NCI-H2081 (cell line): ENCODE measurements at places on chromosomes 4 and X.

GRCh38 chr4:26308568-26308967, 12.2 kb upstream of the RBPJ start:
- DNase-seq = no peak

DNA sequence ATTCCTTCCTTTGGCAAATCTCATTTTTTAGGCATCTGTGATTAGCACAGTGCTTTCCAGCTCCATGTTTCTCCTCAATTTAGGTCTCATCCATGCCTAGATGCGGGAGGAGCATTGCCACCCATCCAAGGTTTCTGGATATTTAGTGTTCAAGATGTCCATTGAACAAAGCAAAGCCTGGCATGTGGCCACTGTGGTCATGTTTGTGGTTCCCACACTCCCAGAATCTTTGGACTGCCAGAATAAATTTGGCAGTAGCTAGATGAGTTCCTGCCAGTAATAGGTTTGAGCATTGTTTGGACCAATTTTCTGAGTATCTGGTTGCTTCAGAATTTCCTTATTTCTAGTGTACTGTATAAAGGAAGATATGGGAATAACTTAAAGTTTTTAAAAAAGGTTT, 1124.1 kb downstream of the ADGRL3 start:
- peak; percentile 15 for DNase-seq

GRCh38 chr4:14265651-14266050, 638.1 kb upstream of the BOD1L1 start:
- no peak for DNase-seq

DNA sequence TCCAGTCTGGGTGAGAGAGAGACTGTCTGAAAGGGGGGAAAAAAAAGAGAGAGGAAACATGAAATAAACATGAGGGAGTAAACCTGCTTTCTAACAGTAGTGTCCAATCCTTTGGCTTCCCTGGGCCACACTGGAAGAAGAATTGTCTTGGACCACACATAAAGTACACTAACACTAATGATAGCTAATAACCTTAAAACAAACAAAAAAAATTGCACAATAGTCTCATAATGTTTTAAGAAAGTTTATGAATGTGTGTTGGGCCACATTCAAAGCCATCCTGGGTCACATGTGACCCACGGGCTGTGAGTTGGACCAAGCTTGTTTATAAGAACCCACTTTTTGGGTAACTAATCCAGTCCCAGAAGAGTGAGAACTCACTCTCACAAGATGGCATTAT, 30.3 kb downstream of the PDS5A start:
- DNase-seq = no peak

DNA sequence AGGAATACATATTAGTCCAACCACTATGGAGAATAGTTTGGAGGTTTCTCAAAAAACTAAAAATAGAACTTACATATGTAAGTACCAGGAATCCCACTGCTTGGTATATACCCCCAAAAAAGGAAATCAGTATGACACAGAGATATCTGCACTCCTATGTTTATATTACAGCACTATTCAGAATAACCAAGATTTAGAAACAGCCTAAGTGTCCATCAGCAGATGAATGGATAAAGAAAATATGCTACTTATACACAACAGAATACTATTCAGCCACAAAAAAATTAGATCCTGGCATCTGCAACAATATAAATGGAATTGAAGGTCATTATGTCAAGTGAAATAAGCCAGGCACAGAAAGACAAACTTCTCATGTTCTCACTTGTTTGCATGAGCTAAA, 27.5 kb upstream of the ABCG2 start:
- no peak for DNase-seq

DNA sequence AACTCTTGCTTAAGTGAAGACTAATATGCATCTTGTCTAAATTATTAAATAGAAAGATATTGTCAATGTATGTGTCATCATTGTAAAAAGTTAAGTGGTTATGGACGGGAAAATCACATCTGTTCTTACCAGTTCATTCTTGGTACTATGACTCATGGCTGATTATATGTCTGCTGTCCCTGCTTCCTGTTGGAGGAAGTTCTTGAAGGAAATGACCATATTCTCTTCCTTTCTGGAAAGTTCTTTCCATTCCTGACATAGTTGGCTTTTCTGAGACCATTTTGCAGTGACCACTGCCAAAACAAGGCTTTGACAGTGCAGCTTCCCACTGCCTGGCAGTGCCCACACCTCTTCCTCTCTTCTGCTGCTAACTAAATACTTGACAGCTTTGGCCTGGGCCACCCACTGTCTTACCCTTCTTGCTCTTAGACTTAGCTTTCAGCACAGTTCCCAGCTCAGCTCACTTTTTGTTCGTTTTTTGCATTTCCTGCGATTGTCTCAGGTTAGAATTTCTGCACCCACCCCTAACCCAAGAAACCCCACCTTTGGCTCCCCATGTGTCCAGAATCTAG, 13.2 kb upstream of the CLDN24 start:
- no peak for DNase-seq

- DNase-seq = no peak
These were observed 28.2 kb upstream of the PPP2R2C start for GRCh38 chr4:6500481-6501140.

DNA sequence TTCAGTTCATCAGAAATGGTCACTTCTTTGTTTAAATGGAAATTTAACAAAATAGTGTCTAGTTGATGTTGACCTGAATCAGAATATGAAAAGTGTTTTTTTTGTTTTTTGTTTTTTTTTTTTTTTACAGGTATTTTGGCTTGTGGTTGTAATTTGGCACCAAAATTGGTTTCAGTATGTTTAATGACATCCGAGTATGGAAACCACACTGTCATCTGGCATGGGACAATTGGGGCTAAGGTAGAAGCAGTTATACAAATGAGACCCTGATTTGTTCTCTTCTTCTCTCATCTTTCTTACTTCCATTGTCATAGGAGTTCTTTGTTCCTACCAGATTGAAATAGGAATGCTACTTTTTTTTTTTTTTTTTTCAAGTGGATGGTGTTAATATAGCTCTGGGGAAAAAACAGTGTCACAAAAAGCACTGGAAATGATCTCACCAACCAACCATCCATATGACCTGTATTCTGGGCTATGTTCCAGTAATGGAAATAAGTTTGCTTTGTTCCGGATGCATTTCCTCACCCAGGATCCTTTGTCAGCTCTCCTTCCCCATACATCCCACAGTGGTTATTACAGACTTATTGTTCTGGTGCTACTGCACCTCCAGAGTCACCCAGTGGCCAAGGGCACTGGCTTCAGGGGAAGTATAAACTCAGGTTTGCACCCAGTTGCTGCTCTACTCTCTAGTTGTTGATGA, 95.8 kb downstream of the ATXN3L start:
- DNase-seq = peak; percentile 84

DNA sequence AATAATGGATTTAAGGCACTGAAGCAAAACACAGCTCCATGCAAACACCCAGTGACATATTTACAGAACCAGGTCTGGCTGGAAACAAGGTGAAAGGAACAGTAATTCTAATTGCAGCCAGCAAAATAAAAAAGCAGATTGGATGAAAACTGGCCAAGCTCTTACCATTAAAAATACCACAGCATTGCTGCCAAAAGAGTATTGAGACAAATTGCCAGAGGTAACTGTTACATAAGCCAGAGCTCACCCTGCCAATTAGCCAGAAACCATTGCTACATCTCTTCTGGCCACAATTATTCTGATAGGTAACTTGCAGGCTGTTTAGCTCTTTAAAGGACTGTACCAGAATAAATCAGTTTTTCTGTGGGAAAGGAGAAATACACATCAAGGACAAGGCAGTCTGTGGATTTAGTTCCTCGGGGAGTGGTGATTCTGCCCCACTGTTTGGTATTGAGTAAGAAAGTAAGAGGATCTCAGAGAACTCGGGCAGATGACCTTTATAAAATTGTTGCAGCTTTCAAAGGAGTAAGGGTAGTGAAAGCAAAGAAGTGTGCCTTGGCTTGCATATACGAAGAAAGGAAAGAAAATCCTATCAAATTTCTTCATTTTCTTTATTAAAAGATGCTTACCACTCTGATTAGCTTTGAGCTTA, 369.5 kb downstream of the PPP3CA start:
- no peak for DNase-seq

GRCh38 chr4:40562208-40562607, 67.5 kb downstream of the RBM47 start:
- DNase-seq = no peak

DNA sequence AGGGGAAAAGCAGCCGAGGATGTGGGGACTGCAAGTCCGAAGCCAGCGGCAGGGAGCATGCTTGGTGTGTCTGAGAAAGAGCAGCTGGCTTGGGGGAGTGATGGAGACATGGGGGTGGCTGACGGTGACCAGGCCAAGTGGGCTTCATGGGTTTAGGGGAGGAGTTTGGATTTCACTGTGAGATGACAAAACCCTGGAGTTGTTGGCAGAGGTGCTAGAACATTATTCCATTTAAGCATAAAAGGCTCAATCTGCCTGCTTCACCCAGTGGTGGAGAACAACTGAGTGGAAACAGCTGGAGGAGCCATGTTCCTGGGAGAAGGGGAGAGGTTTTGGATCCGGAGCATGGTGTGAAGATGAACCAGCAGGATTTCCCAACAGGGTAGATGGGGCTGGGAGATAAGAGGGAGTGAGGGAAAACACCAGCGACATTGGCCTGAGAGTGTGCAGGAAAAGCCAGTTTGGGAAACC, 318.0 kb upstream of the TAPT1 start:
- DNase-seq = no peak

- DNase-seq = peak; percentile 45
These were observed at the start of gene GPC3 for GRCh38 chrX:133985164-133985966. TSS of gene GPC3 (minus strand) at chrX:133985594.

DNA sequence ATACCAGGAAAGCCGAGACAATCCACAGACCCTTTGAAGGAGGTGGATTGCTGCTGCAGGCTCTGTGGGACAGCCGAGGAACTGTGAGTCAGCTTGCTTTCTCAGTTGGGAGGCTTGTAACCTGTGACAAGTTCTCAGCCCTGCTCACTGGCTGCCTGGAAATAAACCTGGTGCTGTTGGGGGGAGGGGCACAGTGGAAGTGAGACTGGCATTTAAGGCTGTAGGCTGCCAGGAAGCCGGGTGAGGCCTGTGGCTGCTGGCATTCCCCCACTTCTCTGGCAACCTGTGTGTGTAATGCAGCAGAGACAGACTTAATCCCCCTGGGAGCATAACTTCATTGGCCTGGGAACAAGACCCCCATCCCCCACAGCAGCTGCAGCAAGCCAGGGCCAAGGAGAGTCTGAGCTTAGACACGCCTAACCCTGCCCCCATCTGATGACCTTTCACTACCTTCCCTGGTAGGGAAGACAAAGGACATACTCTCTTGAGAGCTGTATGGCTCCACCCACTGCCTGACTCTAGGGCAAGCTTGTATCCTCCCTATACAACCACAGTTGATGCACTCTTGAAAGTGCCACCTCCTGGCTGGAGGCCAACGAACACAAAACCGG, 64.1 kb downstream of the ALPK1 start:
- DNase-seq = no peak

DNA sequence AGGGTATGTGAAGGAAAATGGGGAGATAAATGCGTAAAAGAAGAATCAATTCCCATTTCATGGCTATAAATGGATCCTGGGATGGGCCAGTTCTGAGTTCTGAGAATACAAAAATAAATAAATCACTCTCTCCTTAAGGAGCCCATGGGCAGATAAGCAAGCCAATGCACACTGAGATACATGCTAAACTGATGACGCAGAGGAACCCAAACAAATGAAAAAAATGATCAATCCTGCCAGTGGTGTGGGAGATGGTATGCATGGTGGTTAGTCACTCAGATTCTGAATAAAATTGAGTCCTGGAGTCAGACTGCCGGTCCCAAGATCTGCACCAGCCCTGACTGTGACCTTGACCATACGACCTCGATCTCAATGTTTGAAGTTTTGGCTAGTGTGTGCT, 59.7 kb downstream of the NEIL3 start:
- DNase-seq = no peak
